ENCODE measurements at places on chromosomes 2 and 18.

GRCh38 chr2:189261431-189261841 is 81.9 kb upstream of the COL5A2 start:
- DNase-seq = no peak

- no peak for DNase-seq
Measured at GRCh38 chr18:48660346-48661228, 121.8 kb downstream of the CTIF start.

GRCh38 chr2:218898109-218898878 is 17.6 kb downstream of the WNT10A start:
- no peak for DNase-seq

DNA sequence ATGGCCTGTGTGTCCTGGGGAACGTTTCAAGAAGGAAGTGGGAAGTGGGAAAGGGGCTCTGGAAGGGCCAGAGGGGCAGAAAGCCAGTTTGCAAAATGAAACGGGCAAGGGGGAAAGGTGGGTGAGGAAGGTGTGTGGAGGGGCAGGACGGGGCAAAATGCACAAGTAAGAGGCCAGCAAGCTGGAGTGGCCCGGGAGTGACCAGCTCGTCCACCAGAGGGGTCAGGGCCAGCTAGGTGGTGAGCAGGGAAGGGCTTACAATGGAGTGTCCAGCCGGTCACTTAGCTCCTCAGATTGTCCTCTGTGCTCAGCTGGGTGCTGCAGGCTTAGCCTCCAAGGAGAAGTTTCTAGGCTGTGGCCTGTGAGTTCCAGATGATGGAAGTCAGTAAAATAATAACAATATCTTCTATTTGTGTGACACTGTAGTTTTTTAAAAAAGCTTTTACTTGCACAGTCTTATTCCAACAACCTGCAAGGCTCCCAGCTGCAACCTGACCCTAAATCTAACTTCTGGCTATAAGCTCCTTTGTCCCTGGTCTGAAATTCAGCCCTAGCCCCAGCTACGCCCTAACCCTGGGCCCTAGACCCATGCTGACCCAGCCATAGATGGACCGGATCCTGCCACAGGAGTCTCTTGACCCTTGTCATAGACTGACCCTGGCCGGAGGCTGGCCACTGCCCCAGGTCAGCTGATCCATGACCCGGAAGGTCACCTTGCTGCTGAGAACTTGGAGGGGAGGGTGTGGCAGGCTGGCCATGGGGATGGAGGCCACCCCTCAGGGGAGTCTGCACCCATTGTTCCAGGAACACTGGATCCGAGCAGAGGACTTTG is 29.2 kb downstream of the MYO7B start:
- DNase-seq = no peak

All from NCI-H510A (cell line).